ENCODE measurements at places on chromosomes 1 and 21. TPM values are rescaled to one million over a fixed set of nuclear protein-coding genes. Genes with fewer than 3 reads are reported as not detected.

- no peak for DNase-seq
Measured at GRCh38 chr1:204466416-204467405, 27.9 kb downstream of the PIK3C2B start.

ZSWIM5 gene
- 0.12 TPM for total RNA-seq

GRCh38 chr1:198929961-198930599 is 291.2 kb downstream of the PTPRC start:
- DNase-seq = peak; percentile 74

KIF17 gene
- total RNA-seq = not detected

DNA sequence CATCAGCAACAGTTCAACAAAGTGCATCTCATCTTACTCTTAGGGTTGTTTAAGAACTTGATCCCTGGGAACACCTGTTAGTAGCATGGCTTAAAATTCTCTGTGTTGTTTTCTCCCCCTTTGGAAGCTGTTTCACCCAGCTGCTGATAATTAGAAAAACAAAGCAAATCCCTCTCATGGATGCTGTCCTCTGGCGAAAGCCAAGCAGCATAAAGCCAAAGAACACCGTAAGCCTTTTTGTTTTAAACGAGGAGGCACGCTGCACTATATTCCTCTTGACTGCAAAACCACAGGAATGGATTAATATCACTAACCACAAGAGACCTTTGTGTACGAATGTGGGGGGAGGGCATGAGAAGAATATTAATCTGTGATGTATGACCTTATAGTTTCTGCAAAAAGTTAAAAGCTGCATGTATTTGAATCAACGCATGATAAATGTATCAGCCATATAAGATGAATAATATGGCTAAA is 923.2 kb downstream of the LTN1 start:
- no peak for DNase-seq

GRCh38 chr1:156464335-156464734 is 36.2 kb downstream of the MEF2D start:
- DNase-seq = no peak

Data from activated CD4-positive, alpha-beta T cell treated with anti-CD3 and anti-CD28 coated beads, Interleukin-2, amount 10 ng/mL, durations not matched to agents 24 days and 14 days (primary cell).